Right cardiac atrium (tissue), 5 donors: ENCODE measurements at places on chromosomes 16 and 17.

DNA sequence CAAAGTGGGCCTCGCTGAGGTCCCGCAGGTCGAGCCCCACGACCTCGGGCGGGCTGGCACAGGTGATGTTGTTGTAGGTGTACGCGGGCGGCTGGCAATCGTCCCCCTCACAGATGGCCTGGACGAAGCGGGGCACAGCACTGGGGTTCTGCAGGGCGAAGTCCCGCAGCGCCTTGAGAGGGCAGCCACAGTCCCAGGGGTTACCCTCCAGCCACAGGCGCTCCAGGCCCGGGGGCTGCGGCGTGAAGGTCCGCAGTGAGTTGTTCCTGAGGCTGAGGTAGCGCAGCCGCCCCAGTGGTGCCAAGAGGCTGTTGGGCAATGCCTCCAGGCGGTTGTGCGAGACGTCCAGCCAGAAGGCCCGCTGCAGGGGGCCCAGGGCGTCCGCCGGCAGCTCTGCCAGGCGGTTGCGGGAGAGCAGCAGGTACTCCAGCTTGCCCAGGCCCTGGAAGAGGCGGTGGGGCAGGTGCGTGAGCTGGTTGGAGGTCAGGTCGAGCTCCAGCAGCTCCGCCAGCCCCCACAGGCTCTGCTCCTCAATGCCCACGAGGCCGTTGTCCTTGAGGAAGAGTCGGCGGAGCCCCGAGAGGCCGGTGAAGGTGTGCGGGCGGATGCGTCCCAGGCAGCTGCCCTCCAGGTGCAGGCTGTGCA lies 2.8 kb downstream of the IGFALS start:
- DNase-seq: peak; percentile 56

DNA sequence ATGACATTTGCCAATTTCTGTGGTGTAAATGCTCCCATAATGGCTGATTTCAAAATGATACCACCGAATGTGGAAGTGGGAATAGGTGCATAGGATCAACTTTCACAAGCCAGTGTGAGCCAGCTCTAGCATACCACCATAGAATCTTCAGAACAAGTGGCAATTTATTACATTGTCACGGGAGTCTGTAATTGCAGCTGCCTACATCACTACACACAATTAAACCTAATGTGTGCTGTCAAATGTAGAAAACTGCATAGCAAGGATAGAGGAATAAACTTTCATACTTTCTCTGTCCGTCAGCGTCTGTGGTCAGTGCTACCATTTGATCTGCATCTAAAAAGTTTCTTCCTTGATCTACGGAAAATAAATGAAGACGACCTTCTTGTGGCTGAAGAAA lies 417.8 kb upstream of the TOM1L1 start:
- no peak for DNase-seq

- no peak for DNase-seq
Observed at GRCh38 chr17:67046398-67046797, 2.0 kb downstream of the CACNG1 start.

- no peak for DNase-seq
Observed at GRCh38 chr17:44792276-44792675, 33.5 kb downstream of the ADAM11 start.

DNA sequence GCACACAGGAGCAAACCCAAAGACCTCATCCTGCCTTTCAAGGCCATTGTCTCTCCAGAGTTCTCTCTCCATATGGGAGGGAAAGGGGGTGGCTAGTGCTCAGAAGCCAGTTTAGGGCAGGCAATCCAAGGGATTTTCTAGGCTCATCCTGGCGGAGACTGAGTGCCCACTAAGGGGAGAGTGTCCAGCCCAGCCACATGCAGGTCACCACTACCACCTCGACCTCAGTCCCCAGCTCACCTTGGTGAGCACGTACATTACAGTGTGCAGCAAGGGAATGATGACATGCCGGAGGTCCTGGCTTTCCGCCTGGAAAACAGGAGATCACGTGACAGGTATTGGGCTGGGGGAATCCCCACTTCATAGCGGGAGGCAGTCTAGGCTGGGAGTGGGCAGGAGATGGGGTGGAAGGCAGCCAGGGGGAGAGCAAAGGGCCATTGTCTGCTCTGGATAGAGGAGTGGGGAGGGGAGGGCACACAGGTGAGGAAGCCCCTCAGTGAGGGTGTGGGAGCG lies 29.9 kb downstream of the PIK3R6 start:
- DNase-seq: no peak

DNA sequence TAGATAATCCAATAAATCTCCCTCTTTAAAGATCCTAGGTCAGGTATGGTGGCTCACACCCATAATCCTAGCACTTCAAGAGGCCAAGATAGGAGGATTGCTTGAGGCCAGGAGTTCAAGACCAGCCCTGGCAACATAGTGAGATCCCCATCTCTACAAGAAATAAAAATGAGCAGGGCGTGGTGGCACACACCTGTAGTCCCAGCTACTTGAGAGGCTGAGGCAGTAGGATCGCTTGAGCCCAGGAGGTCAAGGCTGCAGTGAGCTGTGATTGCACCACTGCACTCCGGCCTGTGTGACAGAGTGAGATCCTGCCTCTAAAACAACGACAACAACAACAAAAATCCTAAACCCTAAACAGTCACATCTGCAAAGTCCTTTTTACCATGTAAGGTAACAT lies 2.0 kb upstream of the CCL22 start:
- DNase-seq: no peak
